Suppressor macrophage (primary cell): ENCODE measurements at places on chromosomes 4 and X.

DNA sequence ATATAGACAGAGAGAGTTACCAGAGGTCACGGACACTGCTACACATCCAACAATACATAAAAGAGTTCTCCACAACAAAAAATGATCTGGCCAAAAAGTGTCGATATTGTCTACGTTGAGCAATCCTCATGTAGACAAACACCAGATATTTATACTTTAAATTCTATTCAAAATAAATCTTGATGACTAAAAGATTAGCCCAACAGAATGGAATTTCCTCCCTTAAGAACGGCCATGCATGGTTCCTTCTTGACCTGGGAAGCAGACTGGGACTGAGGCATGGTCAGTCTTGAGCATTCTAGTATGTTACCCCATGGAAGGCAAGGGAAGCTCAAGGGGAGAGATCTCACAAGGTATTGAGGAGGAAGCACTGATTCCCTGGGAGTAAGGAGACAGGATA is 43.5 kb downstream of the LHFPL1 start:
- no peak for DNase-seq

- DNase-seq: no peak
Observed at GRCh38 chr4:165666836-165667235, 206.2 kb upstream of the TLL1 start.

- DNase-seq: no peak
Observed at GRCh38 chr4:94763500-94763899, 5.7 kb downstream of the BMPR1B start.

GRCh38 chr4:6991771-6992557 is 51.2 kb upstream of the TADA2B start:
- DNase-seq: peak; percentile 81

DNA sequence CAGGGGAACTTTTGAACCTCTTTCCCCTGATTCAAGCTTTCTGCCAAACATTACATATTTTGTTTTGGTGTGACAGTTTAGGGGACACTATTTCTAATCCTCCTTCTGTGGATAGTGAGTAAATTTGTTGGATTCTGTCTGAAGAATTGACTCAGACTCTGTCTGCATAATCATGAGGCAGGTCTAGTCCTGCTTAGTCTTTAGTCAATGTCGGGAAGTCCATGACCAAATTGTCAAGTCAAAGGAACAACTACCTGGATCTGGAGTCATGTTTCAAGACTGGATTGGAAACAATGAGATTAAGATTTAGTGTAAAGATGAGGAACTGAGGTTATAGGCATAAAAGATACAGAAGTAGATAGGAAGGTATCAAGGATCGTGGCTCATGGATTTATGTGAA is 100.9 kb downstream of the MAGEB17 start:
- DNase-seq: no peak

DNA sequence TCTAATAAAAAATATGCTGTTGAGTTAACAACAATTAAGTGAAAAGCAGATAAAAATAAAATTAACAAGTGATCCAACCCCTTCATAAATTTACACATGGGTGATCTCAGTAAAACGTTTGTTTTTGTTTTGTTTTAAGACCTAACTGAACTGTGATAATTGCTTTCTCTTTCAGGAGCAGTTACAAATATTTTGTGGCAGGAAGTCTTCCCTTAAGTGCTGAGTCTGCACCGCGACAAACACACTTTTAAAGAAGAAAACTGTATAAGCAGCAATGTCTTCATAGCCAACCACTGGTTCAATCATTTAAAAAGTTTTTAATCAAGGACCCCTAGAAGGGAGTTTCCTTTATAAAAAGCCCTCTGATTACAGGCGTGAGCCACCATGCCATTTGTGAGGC is 53.7 kb upstream of the NFKB1 start:
- DNase-seq: no peak

- DNase-seq: no peak
Observed at GRCh38 chr4:183255487-183255886, 64.6 kb downstream of the CLDN22 start.

DNA sequence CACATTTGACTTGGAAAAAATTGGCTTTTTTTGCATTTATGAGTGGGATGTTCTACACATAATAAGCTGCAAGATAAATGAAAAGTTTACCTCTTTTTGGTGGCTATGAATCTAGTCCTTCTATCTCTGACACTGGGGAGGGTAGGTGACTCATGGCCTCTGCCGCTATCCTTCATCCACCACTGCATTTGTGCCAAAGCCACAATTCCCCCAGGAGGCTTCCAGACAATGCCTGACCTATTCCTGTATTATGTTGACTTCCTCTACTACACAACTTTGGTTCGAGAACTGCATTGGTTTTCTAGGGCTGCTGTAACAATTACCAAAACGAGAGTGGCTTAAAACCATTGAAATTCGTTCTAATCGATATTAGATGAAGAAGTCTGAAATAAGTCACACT is 245.6 kb downstream of the TRAM1L1 start:
- no peak for DNase-seq

DNA sequence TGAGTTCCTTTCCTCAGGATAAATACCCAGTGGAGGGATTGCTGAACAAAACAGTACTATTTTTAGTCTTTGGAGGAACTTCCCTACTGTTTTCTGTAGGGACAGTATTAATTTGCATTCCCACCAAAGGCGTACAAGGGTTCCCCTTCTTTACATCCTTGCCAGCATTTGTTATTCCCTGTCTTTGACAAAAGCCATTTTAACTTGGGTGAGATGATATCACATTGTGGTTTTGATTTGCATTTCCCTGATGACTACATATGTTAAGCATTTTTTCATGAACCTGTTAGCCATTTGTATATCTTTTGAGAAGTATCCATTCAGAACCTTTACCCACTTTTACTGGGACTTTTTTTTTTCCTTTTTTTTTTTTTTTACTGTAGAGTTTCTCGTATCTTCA is 126.2 kb upstream of the ANXA10 start:
- DNase-seq: no peak

DNA sequence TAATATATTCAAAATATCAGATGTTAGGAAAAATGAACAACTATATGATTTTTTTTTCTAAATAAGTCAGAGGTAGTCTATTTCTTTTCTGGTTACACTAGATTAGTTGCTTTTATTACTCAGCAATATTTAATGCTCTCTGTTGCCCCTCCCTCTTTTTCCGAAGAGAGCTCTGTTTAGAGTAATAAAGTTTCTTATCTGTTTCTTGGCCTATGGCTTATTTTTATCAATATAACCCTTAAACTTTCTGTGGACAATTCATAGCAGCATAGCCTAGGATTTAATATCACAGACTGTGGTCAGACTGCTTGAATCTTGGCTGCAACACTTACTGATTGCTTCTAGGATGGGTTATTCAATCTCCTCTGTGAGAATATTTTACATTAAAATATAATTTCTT is 2315.4 kb upstream of the AGA start:
- no peak for DNase-seq

- DNase-seq: no peak
Observed at GRCh38 chr4:30525662-30526315, 194.4 kb upstream of the PCDH7 start.

DNA sequence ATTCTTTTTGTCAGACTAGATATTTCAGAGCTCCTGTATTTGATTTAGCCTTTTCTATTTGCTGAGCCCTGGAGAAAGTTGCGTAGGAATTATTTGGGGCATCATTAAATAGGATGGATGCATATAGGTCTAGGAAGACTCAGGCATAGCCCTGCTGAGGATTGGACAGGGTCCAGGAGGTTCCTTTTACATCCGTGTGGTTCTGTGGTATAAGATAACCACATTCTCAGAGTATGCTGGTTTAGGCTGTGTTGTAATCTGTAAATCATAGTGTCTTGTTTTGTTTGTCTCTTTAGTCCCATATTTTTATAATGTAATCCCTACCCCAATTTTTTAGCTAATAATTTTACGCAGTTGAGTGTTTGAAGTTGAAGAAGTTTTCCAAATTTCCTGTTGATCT is 513.7 kb downstream of the RPA4 start:
- no peak for DNase-seq

- no peak for DNase-seq
Observed at GRCh38 chr4:39323821-39324220, 42.3 kb downstream of the RFC1 start.

GRCh38 chr4:11005300-11005699 is 320.7 kb upstream of the CLNK start:
- DNase-seq: no peak

GRCh38 chrX:2385224-2385623 is 115.6 kb downstream of the DHRSX start:
- DNase-seq: no peak

- no peak for DNase-seq
Observed at GRCh38 chr4:168143601-168144000, 51.3 kb downstream of the ANXA10 start.

- DNase-seq: peak; percentile 7
Observed at GRCh38 chr4:27716693-27717430, 856.2 kb downstream of the STIM2 start.

- DNase-seq: no peak
Observed at GRCh38 chr4:25727711-25728493, 72.3 kb downstream of the SLC34A2 start.

DNA sequence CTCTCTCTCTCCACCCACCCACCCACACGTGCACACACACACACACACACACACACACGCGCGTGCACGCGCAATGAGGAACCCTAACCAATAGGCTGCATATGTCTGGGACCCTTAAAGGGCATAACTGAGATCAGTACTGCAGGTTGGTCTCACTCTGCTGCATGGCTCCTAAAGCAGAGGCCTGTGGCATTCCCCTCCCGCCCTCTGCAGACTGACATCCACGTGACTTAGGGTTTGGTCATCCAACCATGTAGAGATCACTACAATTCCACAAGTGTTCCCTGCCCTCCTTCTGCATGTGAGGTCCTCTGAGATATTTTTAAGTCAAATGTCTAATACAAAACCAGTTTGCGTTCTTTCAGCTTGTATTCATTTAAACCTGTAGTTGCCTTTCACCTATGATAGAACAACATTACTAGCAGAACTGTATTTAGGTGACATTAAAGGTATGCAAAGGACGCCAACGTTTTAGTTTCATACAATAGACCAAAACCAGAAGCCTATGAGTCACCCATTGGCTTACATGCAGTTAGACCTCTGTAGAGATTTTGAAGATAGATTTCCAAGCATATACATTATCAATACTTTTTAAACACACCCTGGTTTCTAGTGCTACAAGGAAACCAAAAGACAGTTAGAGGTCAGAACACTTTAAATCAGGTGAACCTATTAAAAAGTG is 10.1 kb downstream of the XAGE5 start:
- no peak for DNase-seq
